ENCODE measurements at places on chromosomes 2 and 18.

GRCh38 chr2:9378433-9379390 is 44.6 kb downstream of the ITGB1BP1 start:
- DNase-seq: no peak

- no peak for DNase-seq
Observed at GRCh38 chr18:31497836-31498573, at the start of gene DSG2. Gene DSG2 (plus strand): TSS chr18:31498177. CDS start chr18:31498252, 75 bp downstream.

GRCh38 chr2:208040199-208041171 is 15.2 kb upstream of the PLEKHM3 start:
- peak; percentile 84 for DNase-seq

DNA sequence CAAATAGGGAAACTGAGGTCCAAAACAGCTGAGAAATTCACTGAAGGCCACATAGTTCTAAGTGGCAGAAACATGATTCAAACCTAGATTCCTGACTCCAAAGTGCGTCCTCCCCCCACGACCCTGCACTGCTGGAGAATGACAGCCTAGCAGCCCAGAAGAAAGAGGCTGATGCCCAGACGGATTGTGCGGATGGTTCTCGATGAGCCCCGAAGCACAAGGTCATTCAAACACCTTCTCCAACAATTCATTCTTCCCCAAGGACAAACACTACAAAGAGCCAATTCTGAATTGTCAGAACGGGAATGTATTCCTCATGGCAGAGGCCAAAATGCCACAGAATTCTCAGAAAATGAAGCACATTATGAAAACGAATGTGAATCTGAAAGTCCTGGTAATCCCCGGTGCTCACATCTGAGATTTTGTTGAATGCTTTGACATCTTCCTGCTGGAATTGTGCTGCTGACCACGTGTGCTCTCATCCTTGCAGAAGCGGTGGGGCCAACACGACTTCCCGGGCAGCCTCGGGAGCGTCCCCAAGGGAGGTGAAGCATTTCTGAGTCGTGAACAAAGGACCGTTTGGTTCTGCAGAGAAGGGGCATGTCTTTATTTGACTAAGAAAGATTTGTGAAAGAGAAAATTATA is 337.0 kb downstream of the EIPR1 start:
- DNase-seq: no peak

DNA sequence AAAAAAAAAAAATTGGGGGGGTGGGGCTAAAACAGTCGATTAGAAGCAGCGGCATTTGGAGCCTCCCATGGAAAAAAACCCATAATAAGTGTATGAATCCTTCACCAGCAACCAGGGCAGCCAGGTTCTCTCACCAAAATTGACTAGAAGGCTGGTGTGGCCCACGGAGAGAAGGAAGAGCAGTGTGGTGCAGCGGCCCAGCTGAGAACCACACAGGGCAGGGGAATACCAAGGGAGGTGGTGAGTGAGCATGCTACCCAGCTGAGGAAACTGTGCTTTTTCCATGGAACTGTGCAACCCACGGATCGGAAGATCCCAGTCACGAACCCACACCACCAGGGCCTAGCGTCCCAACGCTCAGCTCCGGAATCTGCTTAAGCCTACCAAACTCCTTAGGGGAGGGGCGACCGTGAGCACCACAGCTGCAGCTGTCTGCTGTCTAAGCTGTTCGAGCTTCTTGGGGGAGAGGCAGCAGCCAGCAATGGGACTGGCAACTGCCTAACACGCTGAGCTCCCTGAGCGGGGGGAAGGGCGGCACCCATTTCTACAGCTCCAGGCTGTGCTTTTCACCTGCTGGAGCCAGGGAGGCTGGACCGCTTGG is 1037.2 kb upstream of the ACVR2A start:
- DNase-seq: no peak

DNA sequence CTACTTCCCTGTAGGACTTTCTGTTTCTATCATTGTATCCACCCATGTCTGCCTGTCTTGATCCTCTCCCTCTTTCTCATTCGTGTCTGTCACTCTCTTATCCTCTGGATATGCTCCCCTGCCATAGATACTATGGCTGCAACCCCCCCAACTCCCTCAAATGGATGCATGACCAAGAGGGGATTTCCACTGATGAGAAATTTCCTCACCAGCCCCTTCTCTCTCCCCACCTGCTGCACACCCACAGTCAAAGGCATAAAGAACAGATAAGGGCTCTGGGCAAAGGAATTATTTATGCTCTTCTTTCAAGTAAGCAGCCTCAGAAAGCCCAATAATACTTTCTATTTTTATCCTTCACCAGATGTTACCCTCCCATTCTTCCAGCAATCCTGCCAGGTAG is 121.3 kb downstream of the FOXI3 start:
- DNase-seq: no peak

- DNase-seq: no peak
Observed at GRCh38 chr2:11574176-11575046, 40.6 kb downstream of the GREB1 start.

DNA sequence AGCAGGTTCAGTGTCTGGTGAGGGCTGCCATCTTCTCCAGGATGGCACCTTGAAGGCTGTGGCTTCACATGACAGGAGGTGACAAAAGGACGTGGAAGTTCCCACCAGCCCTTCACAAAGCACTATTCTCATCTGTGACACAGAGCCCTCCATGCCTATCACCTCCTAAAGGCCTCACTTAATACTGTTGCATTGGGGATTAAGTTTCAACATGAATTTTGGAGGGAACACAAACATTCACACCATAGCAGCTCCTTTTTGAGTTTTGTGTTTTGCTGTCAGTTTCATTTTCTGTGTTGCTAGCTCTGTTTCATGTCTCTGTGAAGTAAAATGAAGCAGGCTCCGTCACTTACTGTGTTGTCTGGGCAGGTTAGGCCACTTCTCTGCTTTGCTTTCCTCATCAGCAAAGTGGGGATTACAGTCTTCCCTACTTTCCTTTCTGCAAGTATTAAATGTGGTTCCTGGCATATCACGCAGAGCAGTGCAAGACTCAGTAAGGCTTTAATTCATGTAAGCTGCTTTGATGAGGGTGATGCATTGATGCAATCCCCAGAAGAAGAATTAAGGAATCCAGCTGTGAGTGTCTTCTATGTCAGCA is 31.6 kb downstream of the LIMS1 start:
- DNase-seq: no peak

- no peak for DNase-seq
Observed at GRCh38 chr2:105446501-105446900, 47.6 kb upstream of the FHL2 start.

GRCh38 chr2:120267348-120267747 is 14.7 kb downstream of the RALB start:
- no peak for DNase-seq

DNA sequence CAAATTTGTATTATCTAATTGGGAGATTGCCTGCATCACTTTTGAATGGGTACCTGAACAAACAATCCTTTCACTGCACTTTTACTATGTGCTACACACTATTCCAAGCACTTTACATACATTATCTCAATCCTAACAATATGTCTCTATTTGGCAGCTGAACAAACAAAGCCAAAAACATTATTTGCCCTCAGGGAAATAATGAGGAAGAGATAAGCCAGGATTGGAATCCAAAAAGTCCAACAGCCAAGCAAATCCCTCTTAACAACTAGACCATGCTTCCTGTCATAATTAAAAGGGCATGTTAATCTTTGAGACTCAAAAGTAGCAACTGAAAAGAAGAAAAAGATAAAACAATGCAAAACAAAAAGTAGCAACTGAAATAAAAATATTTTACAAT is 32.1 kb downstream of the RPRD1A start:
- DNase-seq: no peak

- no peak for DNase-seq
Observed at GRCh38 chr2:19993731-19994130, 3.8 kb upstream of the WDR35 start.

GRCh38 chr2:196723571-196723970 is 75.9 kb downstream of the GTF3C3 start:
- no peak for DNase-seq

DNA sequence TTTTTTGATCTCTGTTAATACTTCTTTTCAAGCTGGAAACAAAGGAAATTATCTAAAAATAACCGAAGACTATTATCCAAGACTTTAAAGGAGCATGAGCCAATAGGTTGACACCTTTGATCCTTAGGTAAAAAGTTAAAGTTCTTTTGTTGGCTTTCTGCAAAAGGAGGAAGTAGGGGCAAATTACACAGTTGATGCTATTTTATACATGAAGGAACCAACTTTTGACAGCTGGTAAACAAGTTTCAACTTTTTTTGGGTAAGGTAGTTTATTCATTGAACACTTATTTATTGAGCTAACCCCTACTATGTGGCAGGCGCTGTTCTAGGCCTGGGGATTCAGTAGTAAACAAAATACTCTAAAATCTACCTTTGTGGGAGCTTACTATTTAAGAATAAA is 66.6 kb upstream of the ZEB2 start:
- peak; percentile 53 for DNase-seq

- DNase-seq: peak; percentile 37
Observed at GRCh38 chr2:177229442-177230242, 17.0 kb downstream of the HNRNPA3 start.

DNA sequence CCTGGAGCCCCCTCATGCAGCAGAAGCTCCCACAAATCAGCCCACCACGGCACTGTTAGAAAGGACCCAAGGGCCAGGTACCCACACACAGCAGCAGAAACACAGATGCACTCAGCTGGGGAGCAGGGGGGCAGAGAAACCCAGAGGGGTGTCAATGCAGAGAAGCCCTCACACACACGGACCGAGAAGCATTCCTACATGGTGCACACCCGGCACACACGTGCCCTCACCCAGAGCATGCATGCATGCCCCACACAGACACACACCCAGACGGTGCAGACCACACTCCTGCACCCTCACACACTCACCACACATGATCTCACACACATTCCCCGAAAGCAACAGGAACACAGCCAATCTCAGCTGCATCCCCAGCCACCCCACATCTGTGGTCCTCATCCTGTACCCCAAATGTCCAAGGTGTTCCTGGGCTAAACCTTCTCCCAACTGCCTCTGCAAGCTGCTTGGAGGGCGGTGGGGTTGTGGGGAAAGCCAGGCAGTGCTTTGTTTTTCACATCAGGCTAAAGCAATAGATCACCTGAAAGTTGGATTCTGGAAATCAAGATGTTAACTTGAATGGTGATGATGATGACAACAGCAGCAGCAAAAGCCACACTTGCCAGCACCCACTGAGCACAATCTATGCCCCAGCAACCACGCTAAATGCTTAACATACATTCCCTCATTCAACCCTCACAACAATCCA is 102.3 kb downstream of the ZFP36L2 start:
- no peak for DNase-seq

DNA sequence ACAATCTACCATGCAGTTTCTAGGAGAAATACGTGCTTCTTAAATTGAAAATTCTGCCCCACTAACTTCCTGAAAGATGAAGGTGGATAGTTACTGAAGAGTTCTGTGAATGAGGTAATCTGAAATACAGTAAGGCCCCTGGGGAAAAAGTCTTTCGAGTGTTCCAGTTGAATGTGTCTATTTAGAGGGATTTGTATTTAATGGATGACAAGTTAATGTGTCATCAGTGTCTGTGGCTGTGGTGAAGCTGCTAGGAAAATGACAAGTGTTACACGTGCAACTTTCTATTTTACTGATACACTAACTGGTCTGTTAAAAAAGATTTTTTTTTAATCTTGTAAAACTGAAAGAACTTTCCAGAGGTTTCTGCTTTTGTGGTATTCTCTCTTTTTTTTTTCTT is 384.6 kb downstream of the STK39 start:
- no peak for DNase-seq

DNA sequence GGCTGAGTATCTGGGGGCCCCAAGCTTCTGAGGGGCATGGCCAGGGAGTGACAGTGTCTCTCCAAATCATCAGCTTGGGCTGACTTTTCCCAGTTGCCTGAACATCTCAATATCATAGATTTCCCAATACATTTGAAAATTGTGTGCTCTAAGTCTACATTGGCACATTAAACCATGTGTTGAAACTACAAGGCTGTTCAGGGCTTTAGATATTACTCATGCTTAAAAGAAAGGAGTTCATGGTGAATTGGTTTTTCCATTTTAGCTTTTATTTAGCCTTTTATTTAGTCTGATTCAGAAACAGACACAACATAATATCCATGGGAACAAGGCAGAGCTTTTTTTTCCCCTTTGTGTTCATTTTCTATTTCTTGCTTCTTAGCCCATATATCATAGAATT is 49.9 kb upstream of the GALR1 start:
- DNase-seq: no peak

GRCh38 chr2:96552315-96553175 is 16.0 kb downstream of the ARID5A start:
- DNase-seq: no peak

- DNase-seq: peak; percentile 41
Observed at GRCh38 chr2:118061135-118061955, 26.9 kb upstream of the INSIG2 start.

DNA sequence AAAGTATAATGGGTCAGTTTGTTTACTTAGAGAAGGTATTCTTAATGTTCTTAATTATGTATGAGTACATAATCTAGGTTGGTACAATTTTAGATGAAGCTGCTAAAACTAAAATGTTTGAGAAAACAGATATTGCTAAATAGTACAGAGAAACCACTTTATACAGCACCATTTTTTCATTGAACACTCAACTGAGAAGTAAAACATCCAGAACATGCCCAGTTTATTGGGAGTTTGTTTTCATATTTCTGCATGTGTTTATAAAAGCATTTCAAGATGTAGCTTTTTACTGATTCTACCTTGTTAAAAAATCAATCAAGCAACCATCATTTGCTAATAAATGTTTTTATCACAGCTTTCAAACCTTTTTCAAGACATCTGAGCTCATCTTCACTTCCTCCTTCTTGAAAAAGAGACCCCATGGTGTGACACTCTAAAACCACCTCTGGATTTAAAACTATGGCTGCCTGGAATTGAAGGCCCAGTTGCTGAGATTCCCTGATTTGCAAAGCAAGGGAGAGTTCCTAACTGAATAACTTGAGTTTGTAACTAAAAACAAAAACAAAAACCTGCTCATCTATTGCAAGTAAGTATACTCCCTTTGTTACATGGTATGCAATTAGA is 585.9 kb downstream of the ZEB2 start:
- DNase-seq: no peak

GRCh38 chr2:134836986-134837385 is 1.4 kb upstream of the ACMSD start:
- DNase-seq: no peak

DNA sequence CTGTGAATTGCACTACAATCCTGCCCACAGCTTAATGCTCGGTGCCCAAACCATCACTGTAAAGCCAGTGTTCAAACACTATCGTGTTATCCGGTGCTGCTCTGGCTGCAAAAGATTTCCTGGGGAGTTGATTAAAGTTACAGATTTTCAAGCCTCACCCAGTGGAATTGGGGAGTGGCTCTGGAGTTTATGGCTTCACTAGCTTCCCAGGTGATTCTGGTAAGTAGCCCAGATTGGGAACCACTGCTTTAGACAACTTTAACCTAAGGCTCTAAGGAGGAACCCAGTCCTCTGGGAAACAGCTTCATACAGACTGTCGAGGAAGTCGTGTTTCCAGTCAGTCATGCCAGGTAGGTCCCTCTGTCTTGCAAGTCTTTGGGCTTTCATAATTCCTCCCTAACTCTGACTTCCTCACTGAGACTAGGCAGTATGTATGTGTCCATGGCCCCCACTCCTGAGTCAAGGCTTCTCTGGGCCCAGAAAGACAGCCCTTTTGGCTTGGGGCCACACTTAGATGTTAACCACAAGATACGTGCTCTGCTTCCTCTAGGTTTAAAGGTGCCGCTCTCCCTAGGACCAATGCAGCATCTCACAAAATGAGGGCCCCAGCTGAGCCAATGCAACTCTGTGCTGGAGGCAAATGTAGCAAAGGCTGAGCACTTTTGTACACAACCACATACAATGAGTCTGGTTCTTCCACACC is 299.7 kb downstream of the PRKCE start:
- no peak for DNase-seq
